ENCODE measurements at places on chromosomes 13 and 19.

- peak; percentile 50 for DNase-seq
Observed at GRCh38 chr19:41882568-41883462, at the start of gene ARHGEF1. ARHGEF1 (plus strand) TSS chr19:41883184; CDS start chr19:41888083, 4,899 bp downstream.

DNA sequence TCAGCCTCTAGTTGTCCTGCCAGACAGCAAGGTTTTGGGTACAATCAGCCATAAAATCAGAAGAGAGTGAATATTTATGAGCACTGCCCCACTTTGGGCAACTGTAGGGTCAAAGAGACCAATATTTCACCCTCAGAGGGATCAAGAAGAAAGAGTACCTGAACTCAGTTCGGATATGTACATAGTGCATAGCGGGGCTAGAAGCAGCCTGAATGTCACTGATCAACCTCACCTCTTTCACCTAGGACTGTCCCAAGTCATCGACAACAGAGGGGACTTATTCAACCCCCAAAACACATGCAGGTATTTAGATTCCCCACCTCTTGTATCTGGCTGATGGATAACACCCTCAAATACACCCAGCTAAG lies 446.9 kb downstream of the COG6 start:
- DNase-seq: no peak

GRCh38 chr13:102903659-102904407 lies 58.0 kb downstream of the ERCC5 start:
- DNase-seq: peak; percentile 54

GRCh38 chr13:50511877-50512341 lies 331.6 kb downstream of the DLEU7 start:
- DNase-seq: no peak

DNA sequence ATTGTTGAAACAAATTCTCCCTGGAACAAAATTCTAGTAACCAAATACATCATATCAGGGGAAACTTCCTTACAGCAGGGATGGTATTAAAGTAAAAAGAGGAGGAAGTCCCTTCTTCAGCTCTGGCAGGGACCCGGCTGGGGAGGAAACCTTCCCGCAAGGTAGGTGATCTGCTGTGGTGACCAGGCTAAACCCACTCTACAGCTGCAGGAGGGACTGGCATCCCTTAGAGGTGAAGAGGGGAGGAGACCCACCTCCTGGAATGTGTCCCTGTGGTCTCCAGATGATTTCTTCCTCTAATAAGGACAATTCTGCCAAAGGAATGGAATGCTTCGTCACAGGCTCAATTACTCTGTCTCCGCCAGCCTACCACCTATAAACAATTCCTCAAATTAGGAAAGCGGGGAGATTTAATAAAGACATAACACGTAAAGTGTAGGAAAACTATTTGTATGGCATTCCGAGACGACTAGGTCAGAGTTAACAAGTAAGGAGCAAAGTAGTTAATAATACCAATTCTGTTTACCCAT lies 637 bp upstream of the PDS5B start:
- DNase-seq: no peak

DNA sequence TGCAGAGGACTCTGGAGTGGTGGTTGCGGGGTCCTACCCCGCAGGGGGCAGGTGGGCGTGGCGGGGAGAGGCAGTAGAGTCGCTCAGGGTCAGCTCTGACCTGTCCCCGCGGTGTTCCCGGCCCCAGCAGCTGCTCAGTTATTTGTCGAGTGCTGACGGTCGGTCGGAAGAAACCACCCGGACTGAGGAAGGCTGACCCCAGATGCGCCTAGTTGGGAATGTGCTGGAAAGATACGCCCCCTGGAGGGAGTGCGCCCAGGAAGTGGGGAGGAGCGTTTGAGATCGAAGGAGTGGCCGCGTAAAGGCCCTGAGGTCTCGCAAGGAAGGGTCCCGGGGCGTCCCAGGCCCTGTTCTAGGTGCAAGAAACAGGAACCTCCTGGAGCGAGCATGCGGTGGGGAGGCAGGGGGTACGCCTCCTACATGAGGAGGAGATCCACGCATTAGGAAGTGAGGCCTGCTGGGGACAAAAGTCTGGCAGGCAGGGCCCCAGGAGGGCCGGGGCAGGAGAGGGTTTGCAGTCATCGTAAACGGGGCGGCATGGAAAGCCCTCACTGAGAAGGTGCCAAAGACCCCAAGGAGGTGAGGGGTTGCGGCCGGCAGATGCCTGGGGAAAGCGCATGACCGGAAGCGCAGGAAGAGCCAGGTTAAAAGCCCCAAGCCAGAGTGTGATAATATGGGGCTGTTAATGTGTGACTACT lies 9.2 kb downstream of the CCDC8 start:
- peak; percentile 76 for DNase-seq

DNA sequence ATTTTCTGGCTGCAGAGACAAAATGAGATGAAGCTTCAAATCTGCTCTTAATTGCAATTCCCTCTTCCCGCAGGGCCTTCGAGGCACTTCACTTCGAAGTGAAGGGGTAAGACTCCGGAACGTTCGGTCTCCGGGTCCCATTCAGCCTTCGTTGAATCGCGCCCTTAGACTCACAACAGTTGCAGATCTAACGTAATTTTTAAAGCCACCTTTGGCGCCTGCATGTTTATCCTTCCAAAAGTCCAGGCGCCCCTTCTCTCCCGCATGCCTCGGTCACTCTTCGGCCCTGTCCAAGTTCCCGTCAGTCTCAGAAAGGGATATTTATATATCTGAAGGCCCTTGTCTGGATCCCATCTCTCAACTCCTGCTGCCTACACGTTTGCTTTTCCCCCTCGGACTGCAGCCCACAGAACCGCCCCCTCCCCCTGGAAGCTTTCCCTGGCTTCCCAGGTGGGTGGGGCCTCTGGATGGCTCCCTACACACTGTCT lies 915 bp upstream of the KCTD12 start:
- DNase-seq: no peak

DNA sequence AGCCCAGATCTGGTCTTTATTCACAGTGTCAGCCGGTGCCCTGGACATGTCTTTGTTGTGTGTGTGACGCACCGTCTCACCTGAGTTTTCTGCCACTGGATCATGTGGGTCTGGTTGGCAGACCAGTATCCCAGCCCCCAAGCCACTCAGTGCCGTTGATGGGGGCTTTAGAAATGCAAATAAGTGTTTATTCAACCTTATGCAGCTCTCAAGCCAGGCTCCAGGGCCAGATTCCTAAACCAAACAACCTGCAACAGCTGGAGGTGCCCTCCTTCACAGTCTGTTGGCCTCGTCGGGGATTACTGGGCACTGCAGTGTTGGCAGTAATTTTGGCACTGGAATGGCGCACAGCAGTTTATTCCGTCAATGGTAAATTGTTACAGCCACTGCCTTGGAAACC lies 21.6 kb downstream of the FAM124A start:
- DNase-seq: no peak

DNA sequence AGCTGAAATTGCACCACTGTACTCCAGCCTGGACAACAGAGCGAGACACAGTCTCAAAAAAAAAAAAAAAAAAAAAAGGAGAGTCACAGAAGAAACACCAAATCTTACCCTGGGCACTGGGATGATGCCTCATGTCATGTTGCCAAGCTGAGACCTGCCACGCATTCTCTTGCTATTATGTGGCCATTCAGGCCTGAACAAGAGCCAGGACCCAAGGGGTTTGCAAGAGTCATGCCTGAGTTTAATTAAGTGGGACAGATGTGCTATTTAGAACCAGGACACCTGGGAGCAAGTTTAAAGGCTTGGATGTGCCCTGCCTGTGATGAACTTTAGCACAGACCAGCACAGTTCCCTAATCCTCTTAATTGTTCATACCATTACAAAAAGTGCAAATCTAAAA lies 9.8 kb downstream of the PNMA8A start:
- DNase-seq: no peak

DNA sequence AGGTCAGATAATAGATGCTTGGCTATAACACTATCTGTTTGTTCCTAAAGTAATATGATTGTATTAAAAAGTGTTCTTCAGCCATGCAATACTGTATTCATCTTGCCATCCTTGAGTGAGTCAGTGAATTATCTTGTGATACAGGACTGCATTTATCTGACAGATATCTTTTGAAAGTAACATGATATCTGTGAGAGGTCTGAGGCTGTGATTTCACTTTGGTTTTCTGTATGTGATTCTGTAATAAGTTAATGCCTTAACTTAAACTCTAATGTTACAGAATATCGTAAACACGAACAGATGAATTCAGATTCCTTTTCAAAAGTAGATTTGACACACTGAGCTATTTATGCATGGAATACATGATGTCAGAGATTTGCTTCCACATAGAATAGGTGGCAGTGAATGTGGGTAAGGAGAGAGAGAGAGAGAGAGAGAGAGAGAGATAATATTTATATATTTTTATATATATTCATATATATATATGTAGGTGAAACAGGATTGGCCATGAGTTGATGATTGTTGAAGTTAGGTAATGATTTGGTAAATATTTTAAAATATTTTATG lies 97.9 kb upstream of the RNF113B start:
- peak; percentile 59 for DNase-seq

GRCh38 chr13:80716610-80717081 lies 375.7 kb upstream of the SPRY2 start:
- DNase-seq: no peak

All from NCI-H1417 (cell line).